Activated CD4-positive, alpha-beta T cell treated with anti-CD3 and anti-CD28 coated beads, Interleukin-2, amount 10 ng/mL, durations not matched to agents 24 days and 14 days (primary cell): ENCODE measurements at places on chromosomes 2 and 18. TPM values are rescaled to one million over a fixed set of nuclear protein-coding genes. Genes with fewer than 3 reads are reported as not detected.
A peak's percentile ranks its signal among the peaks of the same experiment; 100 is the strongest.

Gene NCL
- total RNA-seq = 1,513 and 1,560 TPM in 2 replicates

Gene SERPINB11
- total RNA-seq = not detected in 2 replicates

Gene POTEI
- total RNA-seq = not detected in 2 replicates

Gene TNS1
- total RNA-seq = 0.70 and 1.3 TPM in 2 replicates

Gene SKOR2
- not detected in 2 replicates for total RNA-seq

Gene SLC25A52
- total RNA-seq = not detected in 2 replicates

Gene ANKRD29
- total RNA-seq = not detected in 2 replicates

Gene TEX44
- not detected in 2 replicates for total RNA-seq

Gene NDC80
- total RNA-seq = 42.4 and 50.5 TPM in 2 replicates

GRCh38 chr2:12928775-12929401, 212.2 kb downstream of the TRIB2 start:
- no peak for DNase-seq

- no peak for DNase-seq
Measured at GRCh38 chr18:11458447-11458846, 150.9 kb upstream of the SLC35G4 start.

- DNase-seq = no peak
Measured at GRCh38 chr2:72051971-72052505, 95.6 kb downstream of the CYP26B1 start.

GRCh38 chr2:216648105-216648504, 14.9 kb downstream of the IGFBP2 start:
- no peak for DNase-seq

DNA sequence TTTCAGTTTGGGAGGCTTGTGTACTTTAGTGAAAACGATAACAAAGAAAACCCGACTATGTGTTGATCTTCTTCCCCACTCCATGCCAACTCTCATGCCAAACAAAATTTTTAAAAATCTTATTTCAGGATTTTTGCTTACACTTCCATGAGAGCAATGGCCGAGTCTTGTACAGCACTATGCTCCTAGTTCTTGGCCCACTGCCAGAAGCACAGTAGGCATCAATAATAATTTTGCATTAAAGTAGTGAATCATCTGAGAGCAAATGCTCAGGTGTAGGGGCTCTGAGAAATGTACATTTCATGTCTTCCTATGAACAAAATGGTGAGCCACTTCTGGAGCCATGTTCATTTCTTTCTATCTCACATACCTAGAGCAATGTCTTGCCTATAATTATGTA, 62.2 kb downstream of the MAP3K19 start:
- DNase-seq = no peak

DNA sequence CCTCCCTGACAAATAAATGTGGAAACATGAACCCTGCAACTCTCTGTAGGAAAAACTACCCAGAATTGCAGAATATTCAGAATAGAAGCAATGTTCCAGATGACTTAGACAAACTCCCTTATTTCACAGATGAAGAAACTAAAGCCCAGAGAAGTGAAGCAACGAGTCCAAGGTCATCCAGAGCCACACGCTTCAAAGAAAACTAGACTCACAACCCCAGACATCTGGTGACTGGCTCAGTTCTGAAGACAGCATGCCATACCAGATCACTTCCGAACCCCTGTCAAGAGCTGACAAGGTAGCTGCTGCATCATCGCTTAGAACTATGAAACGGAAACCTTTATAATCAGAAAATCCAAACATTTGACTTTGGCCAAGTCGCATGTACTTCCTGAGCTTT, 101.3 kb downstream of the PID1 start:
- peak; percentile 6 for DNase-seq

- DNase-seq = no peak
Measured at GRCh38 chr2:170887496-170887895, 41.6 kb upstream of the GORASP2 start.

DNA sequence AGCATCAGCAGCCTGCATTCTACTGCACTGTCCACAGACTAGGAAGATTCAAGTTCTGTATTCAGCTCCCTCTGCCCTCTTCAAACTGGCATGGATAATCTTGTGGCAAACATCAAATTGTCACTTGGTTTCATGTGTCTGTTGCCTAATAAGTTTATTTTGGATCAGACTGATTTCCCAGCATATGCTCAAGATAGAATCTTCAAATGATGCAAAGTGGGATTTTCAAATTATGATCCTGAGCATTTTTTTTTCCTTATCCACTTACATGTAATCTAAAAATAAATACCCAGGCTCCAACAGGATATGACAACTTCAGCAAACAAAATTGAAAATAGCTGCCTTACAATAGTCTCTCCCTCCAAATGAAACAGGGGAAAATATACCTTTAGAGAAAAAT, 160.9 kb upstream of the VRK2 start:
- DNase-seq = no peak

GRCh38 chr2:67669168-67669567, 272.0 kb downstream of the ETAA1 start:
- no peak for DNase-seq

GRCh38 chr2:157990173-157990572, 111.5 kb upstream of the UPP2 start:
- no peak for DNase-seq

DNA sequence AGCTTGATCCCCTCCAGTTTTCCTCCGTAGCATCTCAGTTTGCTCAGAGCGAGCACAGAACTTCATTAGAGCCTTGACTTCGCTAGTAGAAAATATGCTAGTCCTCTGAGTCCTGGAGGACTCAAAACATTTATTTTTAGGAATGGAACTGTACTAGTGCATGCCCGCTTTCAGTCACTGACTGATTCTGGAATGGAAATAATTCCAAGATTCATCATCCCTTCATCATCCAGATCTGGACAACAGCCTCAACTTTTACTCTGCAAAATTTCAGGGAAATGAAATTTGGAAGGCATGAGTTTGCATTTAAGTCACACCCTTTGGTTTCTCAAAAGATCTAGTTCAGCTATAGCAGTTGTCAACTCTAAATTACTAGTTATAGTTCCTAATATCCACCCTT, 304.6 kb downstream of the XIRP2 start:
- no peak for DNase-seq

DNA sequence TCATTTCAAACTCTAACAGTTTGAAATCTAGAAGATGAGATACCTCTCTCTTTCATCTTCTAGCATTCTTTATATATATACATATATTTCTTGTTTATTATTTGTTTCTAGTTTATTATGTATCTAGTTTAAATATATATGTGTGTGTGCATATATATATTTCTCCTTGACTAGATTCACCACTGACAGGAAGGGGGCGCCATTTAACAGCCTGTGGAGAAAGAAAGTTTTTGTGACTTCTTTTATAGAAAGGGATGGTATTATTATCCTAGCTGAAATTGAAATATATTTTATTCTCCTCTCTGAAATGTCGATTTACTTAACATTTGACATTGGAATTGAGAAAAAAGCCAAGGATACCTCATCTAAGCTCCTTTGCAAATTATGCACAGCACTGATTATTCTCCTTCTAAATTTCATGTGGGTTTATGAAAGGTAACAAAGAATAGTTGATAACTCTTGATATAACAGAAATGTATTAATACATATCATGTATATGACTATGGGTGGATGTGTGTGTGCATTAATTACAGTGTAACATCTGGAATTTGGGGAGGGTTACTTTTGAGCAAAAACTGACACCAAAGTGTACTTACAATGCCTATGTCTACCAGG, 160.7 kb upstream of the NT5C1B start:
- peak; percentile 78 for DNase-seq

DNA sequence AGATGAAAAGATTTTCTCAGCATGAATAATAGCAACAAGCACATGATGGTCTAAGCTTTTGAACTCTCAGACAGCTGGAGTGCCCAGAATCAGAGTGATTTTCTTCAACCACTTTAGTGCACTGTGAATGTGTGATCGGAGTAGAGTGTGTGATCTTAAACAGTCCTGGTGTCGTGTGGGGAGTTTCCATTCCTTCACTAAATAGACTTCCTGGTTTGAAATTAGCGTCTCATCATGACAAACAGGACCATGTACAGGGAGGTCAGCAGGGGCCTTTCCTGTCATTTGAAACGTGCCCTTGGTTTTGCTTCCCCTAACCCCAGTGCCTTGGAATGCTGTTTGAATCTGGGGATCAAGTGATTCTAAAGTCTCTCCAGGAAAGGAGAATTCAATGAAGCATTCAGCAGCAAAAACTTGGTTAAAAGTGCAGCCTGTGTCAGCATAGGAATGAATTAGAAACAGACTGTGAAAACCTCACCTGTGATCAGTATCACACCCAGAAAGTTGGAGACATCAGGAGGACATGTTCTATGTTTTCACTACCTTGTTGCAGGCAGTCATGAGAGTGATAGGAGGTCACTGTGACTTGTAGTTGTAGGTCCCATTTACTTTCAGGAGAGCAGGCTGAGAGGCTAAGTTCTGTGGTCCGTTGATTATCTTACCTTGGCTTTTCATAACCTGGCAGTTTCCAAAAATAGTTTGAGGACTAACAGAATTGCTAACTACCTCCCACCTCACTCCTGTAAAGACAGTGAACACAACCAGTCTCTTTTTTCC, 400.3 kb downstream of the MTX2 start:
- DNase-seq = no peak

DNA sequence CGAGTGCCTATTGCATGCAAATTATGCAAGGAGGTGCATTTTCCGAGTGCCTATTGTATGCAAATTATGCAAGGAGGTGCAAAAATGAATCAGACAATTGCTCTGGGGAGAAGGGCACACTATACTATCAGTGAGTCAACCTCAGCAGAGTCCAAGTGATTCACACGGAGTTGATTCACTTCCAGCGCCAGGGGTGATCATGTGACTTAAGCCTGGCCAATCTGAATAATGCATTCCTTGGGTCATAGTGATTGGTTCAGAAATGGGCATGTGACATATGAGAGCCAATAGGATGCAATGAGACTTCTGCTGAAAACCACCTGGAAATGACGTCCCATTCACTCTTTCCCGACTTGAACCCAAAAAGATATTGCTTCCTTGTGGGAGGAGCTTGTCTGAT, 152.2 kb downstream of the DAW1 start:
- DNase-seq = no peak

DNA sequence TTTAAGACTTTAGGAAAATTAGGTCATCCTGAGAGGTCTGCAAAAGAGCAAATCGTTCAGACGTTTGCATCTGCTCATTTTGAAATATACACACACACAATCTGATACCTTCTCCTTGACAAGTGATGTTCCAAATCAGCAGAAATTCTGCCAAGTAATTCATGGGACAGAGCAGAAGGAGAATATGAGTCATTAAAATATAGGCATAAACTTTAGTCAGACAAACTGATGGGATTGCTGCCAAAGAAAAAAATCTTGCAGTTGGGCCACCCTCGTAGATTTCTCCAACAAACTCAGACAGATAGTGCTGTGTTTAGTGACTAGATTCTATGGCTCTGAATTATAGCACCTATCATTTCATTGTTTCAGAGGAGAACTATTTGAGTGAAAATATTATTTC, 336.3 kb downstream of the NYAP2 start:
- no peak for DNase-seq

GRCh38 chr2:180368881-180369280, 361.8 kb upstream of the CWC22 start:
- DNase-seq = no peak
